GM03348 (cell line): ENCODE measurements at places on chromosomes 3 and 15.

DNA sequence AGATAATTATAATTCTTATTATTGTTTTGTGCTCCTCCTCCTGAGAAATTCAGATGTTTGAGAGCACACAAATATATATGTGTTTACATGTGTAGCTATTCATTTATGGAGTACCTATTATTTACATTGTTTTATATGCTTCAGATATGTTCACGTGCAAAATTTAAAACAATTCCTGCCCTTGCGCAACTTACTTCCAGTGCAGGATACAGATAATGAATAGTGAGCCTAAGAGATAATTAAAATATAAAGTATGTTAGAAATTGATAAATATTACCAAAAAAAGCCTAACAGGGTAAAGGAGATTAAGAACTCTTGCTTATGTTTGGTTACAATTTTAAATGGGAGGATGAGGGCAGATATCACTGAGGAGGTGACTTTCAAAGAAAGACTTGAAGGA, 81.7 kb upstream of the DPH6 start:
- DNase-seq, result no peak

GRCh38 chr3:10563396-10563795, 58.0 kb upstream of the ATP2B2 start:
- DNase-seq, result no peak

- DNase-seq, result peak; percentile 45
Measured at GRCh38 chr3:148233403-148233802, 464.3 kb upstream of the AGTR1 start.

- DNase-seq, result peak; percentile 75
Measured at GRCh38 chr15:41795996-41796856, 21.9 kb downstream of the MAPKBP1 start.

- DNase-seq, result no peak
Measured at GRCh38 chr15:72554471-72555425, 80.6 kb downstream of the ARIH1 start.

- DNase-seq, result no peak
Measured at GRCh38 chr3:98628317-98628716, 34.9 kb upstream of the CPOX start.

DNA sequence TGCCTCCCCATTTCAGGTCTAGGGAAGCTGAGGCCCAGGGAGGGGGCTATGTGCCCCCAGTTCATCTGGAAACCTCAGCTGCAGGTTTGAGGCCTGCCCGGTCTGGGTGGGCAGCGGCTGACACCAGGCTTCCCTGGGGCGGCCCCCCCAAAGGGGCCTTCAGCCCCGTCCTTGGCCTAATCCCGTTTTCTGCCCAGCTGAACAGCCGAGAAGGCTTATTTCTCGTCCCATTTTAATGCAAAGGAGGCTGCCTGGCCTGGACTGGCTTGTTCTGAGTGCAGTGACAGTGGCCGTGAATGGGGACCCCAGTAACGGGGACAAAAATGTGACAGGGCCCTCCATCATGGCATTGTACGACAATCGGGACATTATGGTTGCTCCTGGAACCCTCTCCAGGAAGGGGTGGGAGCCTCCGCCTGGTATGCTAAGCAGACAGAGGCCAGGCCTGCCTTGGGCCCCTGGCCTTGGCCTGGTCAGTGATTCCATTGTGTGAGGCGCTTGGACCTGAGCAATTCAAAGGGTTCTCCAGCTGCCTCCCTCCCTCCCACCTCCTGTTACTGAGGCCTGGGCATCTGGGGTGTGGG, 93.9 kb downstream of the WNT7A start:
- no peak for DNase-seq

DNA sequence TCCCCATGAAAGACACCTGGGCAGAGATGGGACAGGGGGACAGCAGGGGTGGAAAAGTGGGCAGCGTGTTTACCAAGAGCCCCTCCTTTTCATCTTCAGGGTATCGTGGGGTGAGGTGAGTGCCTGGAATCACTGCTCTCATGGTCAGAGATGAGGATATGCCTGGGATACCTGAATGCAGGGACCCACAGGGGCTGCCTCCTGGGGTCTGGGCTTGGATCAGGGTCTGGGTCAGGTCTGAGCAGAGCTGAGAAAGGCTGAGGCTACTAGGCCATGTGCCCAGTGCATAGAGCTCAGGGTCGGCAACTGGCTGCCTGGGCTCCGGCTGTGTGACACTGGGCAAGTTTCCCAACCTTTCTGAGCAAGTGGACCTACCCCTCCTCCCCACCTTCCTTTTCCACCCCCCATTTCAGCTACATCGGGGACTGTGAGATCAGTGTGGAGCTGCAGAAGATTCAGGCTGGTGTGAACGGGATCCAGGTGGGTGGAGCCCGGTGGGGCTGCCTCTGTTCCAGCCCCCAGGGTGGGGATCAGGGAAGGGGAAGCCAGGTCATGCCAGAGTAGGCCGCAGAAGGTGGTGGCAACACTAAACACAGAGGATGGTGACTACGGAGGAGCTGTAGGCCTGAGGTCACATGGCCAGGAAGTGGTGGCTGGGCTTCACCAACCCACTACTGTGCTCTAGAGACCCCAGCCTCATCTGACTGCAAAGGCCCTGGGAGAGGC, 24.5 kb downstream of the ESYT3 start:
- no peak for DNase-seq

DNA sequence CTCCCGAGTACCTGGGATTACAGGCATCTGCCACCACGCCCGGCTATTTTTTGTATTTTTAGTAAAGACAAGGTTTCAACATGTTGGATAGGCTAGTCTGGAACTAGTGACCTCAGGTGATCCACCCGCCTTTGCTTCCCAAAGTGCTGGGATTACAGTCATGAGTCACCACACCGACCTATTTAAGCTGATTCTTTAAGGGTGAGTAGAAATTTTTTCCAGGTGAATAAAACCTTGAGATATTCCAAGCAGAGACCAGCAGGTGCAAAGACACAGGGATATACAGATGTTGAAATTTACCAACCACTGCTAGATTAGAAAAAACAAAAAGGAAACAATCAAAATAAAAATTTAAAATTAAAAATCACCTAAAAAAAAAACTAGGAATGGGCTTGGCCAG, 74.4 kb upstream of the CHRNB4 start:
- no peak for DNase-seq

GRCh38 chr15:98484914-98485313, 163.4 kb upstream of the IGF1R start:
- DNase-seq, result no peak

DNA sequence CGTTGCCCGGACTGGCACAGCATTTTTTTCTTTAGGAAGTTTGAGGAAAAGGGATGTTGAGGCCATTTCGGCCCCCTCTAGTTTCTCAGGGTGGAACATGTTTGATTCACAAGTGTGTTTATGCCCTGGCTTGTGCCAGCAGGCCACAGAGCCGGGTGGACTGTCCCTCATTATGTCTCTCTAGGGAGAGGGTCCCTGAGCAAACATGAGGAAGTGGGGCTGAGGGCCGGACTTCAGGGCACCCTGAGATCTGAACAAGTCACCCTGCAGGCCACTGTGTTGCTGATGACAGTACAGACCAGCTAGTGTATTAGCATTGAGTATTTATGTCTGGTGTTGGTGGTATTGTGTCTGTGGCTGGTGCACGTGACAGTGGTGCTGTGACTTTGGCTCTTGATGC, 34.9 kb downstream of the RNU5B-1 start:
- no peak for DNase-seq

- no peak for DNase-seq
Measured at GRCh38 chr15:26365077-26365476, 407.8 kb downstream of the GABRB3 start.

GRCh38 chr3:21942328-21942727, 191.3 kb upstream of the ZNF385D start:
- DNase-seq, result peak; percentile 52

DNA sequence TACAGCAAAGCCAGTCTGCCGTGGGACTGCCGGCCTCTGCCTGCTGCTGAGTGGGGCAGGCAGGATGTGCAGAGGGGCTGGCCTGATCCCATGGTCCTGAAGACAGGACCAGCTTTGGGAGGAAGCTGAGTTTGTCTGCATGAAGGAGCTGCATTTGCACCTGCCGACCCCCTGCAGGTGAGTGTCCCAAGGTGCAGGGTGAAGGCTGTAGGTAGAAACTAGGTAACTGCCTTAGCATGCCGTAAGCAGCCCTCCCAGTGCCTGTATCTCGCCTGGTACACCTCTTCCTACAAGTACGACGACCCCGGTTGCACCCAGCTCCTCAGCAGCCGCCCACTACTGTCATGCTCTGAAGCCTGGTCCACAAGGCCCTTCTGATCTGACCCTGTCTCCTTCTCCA, 34.9 kb downstream of the AMOTL2 start:
- no peak for DNase-seq

GRCh38 chr15:48872632-48873031, 5.3 kb upstream of the EID1 start:
- no peak for DNase-seq

DNA sequence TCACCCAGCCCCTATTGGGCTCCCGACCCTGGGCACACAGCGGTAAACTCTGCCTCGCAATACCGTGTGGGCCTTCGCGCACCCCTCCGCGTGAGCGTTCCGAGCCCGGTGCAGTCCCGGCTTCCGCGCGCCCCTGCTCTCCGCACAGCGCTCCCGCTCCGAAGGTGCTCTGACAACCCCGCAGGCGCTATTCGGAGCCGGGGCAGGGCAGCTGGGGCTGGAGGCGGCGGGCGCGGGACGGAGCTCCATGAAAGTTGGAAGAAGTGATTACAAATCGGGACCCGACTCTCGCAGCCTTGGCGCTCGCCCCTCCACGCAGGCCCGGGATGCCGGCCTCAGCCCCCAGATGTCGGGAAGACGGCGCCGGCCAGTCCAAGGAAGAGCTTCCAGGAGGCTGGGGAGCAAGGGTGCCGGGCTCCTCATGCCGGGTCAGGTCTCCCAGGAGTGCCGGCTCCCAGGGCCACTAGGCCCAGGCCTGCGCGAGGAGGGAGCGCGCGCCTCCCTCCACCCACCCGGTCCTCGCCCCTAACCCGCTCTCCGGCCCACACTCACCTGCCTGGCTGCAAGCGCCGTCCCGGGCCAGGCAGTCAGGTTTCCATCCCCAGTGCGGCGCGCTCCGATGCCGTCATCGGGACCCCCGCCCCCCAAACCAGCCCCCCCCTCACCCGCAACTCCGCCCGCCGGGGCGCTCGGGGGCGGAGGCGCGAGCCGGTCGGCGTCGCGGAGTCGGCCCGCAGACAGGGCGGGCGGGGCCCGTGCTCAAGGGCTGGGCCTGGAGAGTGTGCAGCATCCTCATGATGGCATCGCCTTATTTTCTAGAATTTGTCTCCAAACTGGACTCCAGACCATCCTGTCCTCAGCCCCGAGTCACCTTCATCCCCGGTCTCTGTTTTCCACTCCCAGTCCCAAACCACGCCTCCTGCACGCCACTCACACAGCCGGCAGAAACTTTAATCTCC, at the start of gene KIF7:
TSS of gene KIF7 (minus strand) at position 621 of the 959 bp plus-strand sequence. CDS start 2,537 bp downstream, outside the sequence.
- DNase-seq, result peak; percentile 93

- no peak for DNase-seq
Measured at GRCh38 chr3:8882171-8882593, 81.1 kb downstream of the RAD18 start.

GRCh38 chr15:80932989-80933388, 56.6 kb downstream of the MESD start:
- DNase-seq, result no peak

- no peak for DNase-seq
Measured at GRCh38 chr3:4043867-4044575, 244.8 kb downstream of the LRRN1 start.

GRCh38 chr15:40070166-40070557, 31.2 kb upstream of the SRP14 start:
- DNase-seq, result no peak

GRCh38 chr3:42698216-42698910, 4.2 kb downstream of the HHATL start:
- no peak for DNase-seq

GRCh38 chr15:81957698-81958097, 88.1 kb downstream of the MEX3B start:
- no peak for DNase-seq

GRCh38 chr3:182309120-182309519, 484.2 kb upstream of the ATP11B start:
- no peak for DNase-seq

- peak; percentile 59 for DNase-seq
Measured at GRCh38 chr3:63351159-63352007, 73.3 kb downstream of the SYNPR start.

- no peak for DNase-seq
Measured at GRCh38 chr3:28243424-28244106, 2.1 kb downstream of the CMC1 start.

DNA sequence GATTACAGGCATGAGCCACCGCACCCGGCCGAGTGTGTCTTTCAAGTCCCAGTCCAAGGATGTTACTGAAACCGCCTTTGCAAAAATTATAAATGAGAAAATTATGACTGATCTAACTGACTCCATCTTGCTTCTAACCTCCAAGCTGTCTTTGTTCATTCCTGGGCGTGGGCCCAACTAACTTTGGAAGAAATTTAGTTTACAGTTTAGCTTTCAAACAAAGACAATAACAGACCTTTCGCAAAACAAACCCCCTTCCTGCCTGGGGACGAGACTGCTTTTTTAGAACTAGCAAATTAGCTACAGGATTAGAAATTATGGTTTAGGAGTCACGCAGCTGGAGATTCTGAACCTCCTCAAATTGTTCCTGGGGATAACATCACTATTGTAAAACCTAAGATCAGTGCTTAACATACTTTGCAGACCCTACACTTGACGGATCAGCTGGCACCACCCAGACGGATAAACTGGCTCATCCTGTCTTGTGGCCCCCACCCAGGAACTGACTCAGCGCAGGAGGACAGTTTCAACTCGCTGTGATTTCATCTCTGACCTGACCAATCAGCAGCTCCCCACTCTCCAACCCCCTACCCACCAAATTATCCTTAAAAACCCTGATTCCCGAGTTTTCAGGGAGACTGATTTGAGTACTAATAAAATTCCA, 23.8 kb downstream of the NANOGP8 start:
- no peak for DNase-seq

- no peak for DNase-seq
Measured at GRCh38 chr15:96549136-96549535, 218.6 kb downstream of the NR2F2 start.

GRCh38 chr3:154943981-154944380, 136.1 kb upstream of the MME start:
- no peak for DNase-seq

DNA sequence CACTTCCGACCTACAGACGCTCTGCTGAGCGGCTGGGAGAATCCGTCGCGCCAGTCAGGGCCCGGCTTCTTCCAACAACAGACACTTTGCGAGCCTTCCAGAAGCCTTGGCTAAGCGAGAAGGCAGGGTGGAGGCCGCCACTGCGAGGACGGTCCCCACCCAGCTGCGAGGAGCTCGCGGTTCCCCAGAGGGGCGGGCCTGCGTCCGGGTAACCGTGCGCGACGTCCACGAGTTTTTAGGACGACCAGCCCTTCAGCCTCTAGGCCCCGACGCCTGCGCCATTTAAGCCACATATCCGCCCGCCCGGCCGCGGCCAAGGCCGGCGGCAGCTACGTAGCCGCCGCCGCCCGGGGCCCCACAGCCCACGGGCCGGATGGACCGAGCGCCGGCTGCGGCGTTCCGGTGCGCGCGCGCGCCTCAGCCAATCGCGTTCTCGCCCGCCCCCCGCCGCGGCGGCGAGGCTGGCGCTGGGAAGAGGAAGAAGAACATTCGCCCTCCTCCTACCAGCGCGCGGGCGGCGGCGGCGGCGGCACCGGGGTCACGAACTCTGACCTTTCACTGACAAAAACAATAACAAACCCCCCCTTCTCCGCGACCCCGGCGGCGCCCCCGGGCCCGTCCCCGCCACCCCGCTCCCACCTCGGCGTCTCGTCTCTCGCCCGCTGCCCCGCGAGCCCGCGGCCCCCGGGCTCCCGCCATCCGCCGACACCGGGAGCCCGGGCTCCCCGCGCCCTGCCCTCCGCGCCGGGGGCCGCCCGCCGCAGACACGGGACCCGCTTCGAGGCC, at the start of gene NR2C2:
TSS of gene NR2C2 (plus strand) at position 484 of the 786 bp plus-strand sequence. CDS start 56,332 bp downstream, outside the sequence.
- peak; percentile 96 for DNase-seq
